ENCODE measurements at places on chromosomes 2 and 18.

DNA sequence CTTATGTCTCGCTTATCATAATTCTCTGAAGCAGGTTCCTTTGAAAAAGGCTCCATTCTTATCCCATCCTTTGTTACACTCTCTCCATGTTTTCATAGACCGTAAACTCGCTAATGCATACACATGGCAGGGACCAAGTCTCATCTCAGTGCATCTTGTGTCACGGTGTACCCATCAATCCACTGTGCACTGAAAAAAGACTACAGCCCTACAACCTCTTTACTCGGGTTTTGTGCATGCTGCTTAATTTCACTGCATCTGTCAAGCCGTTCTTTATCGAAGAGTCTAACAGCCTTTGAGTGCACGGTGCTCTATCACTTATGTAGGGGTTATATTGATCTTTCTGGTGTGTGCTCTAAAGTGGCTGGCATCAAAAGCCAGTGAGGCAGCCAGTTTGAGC, 302.9 kb upstream of the ERBB4 start:
- DNase-seq = no peak

DNA sequence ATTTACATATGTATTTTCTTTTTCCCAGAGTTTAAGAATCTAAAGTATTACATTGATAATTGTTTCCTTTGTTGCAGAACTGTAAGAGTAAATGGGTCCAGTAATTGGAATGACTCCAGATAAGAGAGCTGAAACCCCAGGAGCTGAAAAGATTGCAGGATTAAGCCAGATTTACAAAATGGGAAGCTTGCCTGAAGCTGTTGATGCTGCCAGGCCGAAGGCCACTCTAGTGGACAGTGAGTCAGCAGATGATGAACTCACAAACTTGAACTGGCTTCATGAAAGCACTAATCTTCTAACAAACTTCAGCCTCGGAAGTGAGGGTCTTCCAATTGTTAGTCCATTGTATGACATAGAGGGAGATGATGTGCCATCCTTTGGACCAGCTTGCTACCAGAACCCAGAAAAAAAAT, 183.8 kb upstream of the STON1 start:
- DNase-seq = no peak

GRCh38 chr18:79569720-79570119, 109.9 kb upstream of the CTDP1 start:
- DNase-seq = no peak

GRCh38 chr2:64716569-64716968, 62.9 kb upstream of the SERTAD2 start:
- no peak for DNase-seq

GRCh38 chr2:227477291-227477690, 5.3 kb downstream of the AGFG1 start:
- DNase-seq = no peak

DNA sequence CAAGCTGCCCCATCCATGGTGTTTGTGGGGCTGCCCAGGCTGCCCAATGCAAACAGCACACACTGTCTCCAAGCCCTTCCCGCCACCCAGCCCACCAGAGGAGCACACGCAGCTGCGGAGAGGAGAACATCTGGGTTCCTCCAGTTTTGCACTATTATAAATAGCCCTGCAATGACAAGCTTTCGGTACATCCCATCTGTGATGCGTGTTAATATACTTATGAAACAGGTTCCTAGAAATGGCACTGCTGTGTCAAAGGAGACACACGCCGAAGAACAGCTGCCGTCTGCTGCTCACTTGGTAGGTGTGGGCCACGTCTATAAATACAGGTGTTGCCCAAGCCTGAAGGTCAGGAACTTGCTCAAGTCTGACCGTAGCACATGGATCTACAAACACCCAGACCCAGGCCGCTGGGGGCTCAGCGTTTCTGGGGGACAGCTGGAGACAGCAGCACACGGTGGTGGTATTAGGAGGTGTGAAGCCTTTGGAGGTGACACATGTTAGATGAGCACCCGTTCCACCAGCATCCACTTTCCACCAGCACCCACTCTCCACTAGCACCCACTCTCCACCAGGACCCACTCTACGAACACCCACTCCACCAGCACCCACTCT, 34.3 kb downstream of the PXDN start:
- DNase-seq = no peak

GRCh38 chr2:85255456-85255812, 72.4 kb downstream of the TGOLN2 start:
- no peak for DNase-seq

- DNase-seq = no peak
Observed at GRCh38 chr2:199868431-199869226, 17.6 kb upstream of the FTCDNL1 start.

DNA sequence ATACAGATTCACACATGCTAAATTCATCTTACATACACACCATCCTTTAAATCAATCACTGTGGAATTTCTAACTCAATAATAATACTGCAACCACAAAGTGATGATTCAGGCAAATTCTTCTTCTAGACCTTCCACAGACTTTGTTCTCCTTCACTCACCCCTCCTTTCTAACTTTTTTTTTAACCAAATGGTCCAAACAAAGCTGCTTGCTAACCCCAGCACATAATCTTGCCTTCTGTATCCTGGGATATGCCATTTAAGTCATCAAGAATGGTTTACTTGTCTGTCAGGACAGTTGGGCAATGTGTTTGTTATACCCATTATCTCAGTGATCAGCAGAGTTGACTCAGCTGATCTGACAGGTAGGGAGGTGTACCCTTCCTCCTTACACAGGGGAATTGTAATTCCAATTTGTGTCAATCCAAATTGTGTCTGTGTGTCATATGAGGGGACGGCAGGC, 10.0 kb downstream of the SLC40A1 start:
- no peak for DNase-seq

- DNase-seq = no peak
Observed at GRCh38 chr2:25895018-25895417, 16.7 kb upstream of the ASXL2 start.
